ENCODE measurements at places on chromosomes 2 and 18. TPM values are rescaled to one million over a fixed set of nuclear protein-coding genes. Genes with fewer than 3 reads are reported as not detected.

The EIF2B4 gene
- 26.2 TPM for total RNA-seq

The KHK gene
- total RNA-seq, result 1.5 TPM

The PROKR1 gene
- total RNA-seq, result not detected

The TRIB2 gene
- total RNA-seq, result 20.7 TPM

The RGPD4 gene
- total RNA-seq, result not detected
